ENCODE measurements at places on chromosomes 7 and 10.

DNA sequence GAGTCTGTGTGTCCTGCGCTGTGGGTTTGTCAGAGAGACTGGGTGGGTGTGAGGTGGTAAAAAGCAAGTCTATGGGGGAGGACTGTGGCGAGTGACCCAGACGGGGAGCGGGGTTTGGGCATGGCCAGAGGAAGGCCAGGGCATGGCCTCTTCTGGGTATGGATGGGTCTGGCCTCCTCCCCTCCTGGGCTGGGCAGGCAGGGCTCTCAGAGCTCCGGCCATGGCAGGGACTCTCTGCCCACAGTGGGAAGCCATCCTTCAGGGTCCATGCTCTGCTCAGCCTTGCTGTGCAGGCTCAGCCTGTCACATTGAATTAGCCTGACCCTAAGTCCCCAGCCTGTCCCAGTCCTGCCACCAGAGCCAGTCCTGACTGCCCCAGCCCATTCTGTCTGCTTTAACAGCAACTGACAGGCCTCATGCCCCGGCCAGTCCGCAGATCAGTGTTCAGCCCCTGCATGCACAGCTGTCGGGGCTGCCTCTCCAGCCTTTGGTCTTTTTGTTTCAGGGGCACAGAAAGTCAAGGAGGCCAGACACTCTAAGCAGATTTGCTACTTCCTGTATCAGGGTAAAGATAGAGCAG is 7.9 kb downstream of the ANTXRL start:
- DNase-seq: no peak

DNA sequence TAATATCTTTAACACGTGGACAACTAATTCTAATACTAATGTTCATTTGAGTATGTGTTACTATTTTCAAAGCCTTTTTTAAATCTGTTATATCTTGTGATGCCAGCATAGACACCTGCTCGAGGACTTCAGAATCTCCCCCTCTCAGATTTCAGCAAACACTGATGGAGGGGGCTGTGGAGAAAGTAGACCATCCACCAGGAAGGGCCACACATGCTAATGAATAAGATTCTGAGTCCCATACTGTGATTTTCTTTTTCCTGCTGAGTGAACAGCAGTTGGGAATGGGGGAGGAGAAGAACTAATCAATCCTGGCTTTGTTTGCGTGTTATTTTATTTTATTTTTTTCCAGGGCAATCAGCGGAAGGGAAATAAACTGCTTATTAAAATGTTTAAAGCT is 157.9 kb upstream of the CSTF2T start:
- no peak for DNase-seq

- no peak for DNase-seq
Observed at GRCh38 chr7:99270702-99271101, 1.9 kb upstream of the MYH16 start.

DNA sequence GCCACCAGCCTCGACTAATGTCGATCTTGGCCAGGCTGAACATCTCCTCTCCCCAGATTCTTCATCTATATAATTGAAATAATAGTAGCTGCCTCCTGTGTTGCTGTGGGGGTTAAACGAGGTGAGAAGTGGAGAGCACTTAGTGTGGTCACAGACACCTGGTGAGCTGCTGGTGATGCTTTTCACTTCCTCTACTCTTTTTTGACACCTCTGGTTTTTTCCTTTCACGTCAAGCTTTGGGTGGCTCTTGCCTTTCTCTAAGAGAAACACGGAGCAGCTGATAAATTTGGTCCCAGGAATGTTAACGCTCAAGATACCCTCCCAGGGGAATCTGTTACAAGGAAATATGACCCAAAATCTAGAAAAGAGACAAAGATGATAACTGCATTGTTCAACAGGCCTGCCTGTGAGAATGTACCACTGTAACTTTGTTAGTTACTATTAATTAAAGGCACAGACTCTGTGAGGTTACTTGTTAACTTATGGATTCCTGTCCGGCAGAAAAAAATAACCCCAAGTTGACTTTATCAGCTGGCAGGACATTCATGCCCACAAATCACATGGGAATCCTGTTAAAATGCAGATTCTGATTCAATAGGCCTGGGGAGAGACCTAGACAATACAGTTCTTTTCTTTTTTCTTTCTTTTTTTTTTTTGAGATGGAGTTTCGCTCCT is 9.5 kb upstream of the NPFFR1 start:
- DNase-seq: no peak

GRCh38 chr7:127654404-127655394 is 2.7 kb downstream of the SND1 start:
- no peak for DNase-seq

- DNase-seq: no peak
Observed at GRCh38 chr7:91165006-91165845, 99.0 kb upstream of the FZD1 start.

GRCh38 chr10:119667562-119668328 is 16.6 kb downstream of the BAG3 start:
- no peak for DNase-seq

- no peak for DNase-seq
Observed at GRCh38 chr7:150341263-150342120, at the start of gene RARRES2. Gene RARRES2, minus strand, starts transcription at chr7:150341629. Its CDS starts 1,020 bp downstream, at chr7:150340609.

DNA sequence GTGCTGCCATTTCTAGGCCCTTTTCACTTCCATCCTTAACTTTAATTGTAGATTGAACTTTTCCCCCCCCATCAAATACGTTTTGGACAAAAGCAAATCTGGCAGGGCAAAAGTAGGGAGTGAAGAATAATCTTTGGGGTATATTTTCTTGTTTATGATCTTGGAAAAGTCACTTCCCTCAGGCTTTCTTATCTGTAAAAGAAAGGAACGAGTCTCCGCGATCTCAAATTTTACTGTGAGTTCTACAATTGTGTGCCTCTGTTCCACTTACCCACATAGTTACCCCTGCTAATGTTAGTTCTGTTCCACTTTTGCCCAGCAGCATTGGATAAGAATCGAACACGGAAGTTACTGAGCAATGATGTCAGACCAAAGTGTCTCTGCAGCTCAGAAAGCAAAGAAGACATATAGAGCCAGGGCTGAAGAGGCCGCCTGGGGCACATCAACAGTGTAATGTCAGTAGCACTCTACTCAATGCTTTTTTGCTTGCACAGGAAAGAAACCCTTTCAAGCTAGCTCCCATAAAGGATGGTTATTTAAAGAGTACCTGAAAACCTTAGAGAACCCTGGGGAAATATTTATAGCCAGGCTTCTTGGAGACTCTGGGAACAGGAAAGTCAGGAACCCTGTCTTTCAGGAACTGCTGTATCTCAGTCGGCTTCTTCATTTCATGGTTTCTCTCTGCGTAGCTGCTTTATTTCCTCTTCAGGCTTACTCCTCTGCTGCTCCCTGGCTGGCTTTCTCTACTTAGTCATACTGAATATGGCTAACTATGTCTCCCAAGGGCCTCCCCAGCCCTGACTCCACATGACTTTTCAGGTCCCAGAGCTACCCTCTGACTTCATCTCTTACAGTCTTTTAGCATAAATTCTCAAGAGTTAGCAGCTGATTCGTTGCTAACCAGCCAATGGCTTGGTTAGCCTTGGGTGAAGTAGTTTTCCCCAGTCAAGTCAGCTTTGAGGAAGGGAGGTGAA is 123.7 kb upstream of the FAM3C start:
- no peak for DNase-seq

- no peak for DNase-seq
Observed at GRCh38 chr7:24227068-24227467, 56.9 kb upstream of the NPY start.

DNA sequence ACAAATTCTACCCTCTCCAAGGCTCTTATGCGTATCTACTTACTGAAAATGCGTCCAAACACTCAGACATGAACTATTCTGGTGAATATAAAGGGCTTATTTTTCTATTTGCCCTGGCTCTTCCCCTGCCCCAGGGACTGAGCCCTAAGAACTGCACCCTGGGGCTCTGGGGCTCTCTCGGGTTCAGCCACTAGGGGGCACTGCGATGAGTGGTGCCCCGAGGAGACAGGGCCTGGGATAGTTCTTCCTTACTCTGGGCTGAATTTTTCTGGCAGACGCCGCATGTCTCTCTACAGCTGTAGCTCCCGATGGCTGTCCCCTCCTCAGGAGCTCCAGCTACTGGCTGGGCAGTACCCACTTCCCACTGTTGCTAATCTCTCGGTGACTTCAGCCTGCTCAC is 30.8 kb upstream of the GSDME start:
- no peak for DNase-seq

DNA sequence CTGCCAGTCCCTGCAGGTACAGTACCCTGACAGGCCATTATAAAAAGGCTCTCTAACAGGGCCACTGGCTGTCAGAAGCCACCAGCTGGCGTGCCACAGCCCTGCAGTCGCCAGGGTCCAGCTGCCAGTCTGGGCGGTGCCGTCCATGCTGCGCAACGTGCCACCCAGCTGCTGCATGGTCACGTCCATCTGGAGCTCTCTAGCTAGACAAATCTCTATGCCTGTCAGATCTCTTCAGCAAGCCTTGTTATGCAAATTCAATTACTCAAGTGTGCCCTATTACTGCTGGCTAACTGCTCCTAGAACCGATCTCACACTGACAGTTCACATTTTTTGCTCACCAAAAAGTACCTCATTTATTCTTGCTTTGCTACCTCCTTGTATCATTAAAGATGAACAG is 75.9 kb downstream of the HIBADH start:
- no peak for DNase-seq

- no peak for DNase-seq
Observed at GRCh38 chr7:3215624-3216585, 85.1 kb upstream of the SDK1 start.
